ENCODE measurements at places on chromosomes 13 and 19.

- DNase-seq = no peak
These were observed 1.9 kb downstream of the GPR18 start for GRCh38 chr13:99256283-99256682.

DNA sequence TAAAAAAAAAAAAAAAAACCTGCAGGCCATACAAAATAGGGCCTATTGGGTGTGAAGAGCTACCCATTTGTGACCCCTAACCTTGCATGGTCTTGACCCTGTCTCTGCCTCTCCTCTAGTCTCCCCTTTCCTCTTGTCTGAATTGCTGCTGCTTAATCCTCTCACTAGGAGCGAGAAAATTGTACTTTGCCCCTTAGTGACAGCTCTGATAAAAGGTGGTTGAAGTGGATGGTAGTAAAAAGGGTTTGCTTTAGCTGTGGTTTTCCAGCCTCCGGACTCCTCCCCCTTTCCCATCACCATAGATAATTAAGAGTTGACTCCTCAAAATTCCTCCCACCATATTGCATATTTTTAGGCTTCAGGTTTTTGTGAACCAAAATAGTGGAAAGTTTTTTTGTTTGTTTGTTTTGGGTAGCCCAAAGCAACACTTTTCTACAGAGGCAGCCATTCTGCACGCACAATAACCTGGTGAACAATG lies 23.5 kb downstream of the ACTN4 start:
- DNase-seq = peak; percentile 74

DNA sequence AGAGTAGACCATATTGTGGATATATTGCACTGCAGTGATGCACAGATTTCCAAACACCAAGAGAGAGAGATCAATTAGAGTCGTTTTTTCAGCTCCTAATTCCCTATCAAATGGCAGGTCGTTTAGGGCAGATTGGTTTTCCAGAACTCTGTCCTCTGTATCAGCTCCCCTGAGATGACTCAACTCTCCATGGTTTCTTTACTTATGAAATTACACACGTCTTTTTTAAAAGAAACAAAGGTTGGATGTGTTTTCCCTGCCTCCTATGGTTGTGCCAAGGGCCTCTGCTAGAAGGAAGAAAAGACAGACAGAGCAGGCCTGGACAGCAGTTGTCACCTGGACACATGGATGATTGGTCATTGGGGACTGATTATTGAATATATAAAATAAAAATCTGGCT lies 478.1 kb upstream of the NBEA start:
- no peak for DNase-seq

DNA sequence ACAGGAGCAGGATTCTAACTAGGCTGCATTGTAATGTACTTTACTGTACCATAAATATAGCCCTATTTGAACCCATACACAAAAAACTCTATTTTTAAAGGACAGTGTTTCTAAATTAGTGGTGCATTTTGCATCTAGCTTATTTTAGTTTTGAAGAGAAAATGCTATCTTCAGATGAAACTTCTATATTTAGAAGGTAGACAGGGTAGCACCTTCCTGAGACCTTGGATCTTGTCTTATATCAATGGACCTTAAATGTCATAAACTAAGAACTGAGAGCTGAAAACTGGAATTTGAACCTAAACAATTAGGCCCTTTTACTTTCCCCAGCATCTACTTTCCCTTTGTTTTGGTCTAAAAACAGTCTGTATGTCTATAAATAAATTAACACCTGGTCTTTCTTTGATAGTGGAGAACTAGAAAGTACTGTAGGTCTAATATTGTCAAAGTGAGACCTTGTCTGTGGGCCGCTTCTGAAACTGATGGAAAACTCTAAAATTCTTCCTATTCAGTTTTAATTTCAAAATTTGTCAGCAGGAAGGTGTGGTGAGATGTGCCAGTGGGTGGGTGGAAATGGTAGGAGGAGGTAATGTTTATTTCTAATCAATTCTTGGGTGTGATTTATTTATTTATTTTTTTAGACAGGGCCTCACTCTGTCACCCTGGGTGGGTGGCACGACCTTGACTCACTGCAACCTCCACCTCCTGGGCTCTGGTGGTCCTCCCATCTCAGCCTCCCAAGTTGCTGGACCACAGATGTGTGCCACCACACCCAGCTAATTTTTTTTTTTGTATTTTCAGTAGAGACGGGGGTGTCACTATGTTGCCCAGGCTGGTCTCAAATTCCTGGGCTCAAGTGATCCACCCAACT lies 10.1 kb downstream of the COG3 start:
- DNase-seq = no peak

DNA sequence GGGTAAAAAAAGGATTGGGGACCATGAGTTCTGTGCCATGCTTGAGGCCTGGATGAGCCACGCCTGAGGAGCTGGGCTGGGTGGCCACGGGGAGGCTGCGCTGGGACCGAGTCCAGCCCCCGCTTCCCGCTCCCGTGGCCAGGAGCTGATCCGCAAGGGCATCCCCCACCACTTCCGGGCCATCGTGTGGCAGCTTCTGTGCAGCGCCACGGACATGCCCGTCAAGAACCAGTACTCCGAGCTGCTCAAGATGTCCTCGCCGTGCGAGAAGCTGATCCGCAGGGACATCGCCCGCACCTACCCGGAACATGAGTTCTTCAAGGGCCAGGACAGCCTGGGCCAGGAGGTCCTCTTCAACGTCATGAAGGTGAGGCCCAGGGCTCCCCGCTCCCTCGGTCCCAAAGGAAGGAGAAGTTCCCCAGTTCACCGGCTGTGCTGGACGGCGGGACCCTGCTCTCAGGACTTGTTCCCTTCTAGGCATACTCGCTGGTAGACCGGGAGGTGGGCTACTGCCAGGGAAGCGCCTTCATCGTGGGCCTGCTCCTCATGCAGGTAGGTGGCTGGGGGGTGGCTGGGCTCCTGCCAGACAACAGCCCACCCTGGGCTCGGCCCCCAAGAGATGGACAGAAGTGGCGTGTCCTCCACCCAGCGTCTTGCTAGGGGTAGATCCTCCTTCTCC lies 18.9 kb downstream of the EVI5L start:
- DNase-seq = no peak

- no peak for DNase-seq
These were observed 656 bp upstream of the ZNF324 start for GRCh38 chr19:58466089-58466759.

DNA sequence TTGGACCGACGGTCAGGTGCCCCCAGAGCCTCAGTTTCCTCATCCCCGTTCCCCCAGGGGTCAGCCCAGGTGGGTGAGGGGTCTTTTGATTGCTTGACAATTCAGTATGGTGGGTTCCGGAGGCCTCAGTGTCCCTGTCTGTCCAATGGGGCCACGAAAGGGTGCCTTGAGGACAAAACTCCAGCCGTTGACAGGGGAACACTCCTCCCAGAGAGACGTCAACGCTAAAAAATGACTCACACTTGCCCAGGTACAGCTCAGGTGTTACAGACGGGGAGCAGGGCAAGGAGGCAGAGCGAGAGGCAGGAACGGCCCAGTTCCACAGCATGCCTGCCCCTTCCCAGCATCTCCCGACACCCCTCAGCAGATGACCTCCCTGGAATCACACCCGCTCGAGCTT lies 1.8 kb downstream of the TNFAIP8L1 start:
- no peak for DNase-seq

DNA sequence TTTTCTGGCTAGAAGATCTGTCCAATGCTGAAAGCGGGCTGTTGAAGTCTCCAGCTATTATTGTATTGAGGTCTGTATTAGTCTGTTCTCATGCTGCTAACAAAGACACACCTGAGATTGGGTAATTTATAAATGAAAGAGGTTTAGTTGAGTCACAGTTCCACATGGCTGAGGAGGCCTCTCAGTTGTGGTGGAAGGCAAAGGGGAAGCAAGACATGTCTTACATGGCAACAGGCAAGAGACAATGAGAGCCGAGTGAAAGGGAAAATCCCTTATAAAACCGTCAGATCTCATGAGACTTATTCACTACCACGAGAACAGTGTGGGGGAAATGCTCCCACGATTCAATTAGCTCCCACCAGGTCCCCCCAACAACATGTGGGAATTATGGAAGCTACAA lies 980.4 kb downstream of the SLITRK5 start:
- no peak for DNase-seq

GRCh38 chr19:27779954-27780353 lies 1433.0 kb downstream of the UQCRFS1 start:
- no peak for DNase-seq

DNA sequence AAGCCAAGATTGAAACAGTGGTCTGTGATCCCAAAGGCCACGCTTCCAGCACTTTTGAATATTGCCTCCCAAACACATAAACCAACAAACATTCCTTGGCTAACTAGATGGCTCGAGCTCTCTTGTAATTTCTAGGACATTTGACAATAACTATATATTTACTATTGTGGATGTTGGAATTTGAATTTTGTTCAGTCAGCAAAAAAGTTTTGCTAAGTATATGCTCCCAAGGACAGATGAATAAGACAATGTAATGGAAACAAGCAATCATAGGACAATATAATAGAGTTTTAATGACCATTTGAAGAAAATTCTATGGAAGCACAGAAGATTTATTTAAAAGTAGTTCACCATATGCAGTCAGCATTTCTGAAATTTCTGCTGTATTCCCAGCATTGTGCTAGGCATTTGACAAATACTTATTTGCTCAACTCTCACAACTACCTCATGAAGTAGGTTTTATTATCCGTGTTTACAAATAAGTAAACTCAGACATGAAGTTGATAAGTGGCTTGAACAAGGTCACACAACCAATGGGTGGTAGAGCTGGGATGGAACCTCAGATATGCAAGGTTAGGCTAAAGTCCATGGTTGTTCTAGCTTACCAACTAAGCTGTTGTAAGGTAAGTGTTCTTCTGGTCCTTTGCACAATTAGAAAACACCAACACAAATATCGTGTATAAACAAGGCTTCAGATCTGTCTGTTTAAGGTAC lies 205.1 kb downstream of the NUFIP1 start:
- DNase-seq = no peak

DNA sequence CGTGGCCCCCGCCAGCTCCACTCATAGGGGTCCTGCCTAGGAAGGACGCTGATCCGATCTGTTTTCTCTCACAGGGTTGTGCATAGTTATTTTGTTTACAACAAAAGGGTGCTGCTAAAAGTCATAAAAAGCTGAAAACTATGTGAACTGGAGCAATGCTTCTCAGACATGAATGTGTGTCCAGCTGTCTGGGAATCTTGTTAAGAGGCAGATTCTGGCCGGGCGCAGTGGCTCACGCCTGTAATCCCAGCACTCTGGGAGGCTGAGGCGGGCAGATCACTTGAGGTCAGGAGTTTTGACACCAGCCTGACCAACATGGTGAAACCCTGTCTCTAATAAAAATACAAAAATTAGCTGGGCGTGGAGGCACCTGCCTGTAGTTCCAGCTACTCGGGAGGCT lies 8.6 kb downstream of the LRRC4B start:
- no peak for DNase-seq

DNA sequence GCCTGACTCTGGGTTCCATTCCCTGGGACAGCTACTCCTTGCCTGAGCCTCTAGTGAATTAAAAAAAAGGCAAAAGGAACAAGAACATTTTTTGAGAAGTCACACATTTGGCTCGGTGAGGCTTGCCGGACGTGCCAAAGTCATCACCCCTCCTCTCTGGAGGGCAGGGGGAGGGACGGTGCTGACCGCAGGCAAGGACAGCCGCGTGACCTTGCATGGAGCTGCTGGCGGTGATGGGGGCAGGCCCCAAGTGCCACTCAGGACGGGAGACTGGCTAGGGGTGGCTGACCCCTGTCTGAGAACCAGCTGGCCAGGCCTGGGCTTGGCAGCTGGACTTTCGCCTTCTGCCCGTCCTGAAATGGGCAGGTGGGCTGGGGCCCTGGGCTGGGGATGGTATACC lies 26.4 kb downstream of the MAP2K2 start:
- no peak for DNase-seq

- no peak for DNase-seq
These were observed 16.6 kb upstream of the TRIM13 start for GRCh38 chr13:49980266-49980665.

GRCh38 chr13:40109351-40109844 lies 453.9 kb downstream of the COG6 start:
- DNase-seq = no peak

DNA sequence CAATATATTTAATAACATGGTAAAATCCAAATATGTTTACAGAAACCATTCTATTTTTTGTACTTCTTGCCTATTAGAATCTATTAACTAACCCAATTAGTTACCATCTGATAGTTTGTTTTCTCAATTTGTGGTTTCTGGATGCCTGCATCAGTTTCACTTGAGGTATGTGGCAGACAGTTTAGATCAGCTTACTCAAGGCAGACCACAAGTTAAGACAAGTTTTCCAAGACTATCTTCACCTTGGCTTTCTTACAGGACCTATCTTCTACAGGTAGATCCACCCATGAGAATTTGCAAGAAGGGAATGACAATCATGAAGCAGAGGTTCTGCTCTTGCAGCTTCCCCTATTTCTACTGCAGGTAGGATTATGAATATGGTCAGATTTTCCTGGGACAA lies 458.6 kb downstream of the DACH1 start:
- no peak for DNase-seq

DNA sequence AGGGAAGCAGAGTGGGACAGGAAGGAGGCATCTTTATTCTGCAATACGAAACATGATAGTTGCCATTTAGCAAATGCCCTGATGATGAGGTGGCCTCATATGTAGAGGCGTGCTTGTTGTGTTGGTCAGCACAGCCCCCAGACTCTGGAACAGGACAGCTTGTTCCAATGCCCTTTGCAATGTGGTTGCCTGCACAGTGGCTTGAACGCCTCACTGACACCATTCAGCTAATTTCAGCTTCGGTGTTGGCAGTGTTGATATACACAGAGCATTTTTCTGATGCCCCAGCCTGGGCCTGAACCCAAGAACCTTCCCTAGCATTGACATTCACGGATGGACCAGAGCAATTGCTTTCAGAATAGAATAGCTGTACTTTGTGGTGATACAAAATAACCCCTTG lies 133.3 kb downstream of the HS6ST3 start:
- DNase-seq = no peak

DNA sequence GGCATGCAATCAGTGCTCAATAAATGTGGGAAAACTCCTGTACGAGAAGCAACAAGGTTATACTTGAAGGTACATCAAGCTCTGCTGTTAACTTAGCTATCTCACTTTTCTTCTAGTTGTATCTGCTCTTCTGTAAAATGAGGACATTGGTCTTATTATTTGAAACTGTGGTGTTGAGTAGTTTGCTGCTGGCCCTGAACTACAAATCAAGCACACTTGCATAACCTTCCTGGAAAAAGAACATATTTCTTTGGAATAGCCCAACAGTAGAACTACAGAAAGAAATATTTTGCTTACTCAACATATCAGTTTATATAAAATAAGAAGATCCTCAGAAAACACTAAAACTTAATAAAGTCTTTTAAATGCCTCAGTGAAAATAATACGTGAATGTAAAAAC lies 203.0 kb downstream of the KCTD12 start:
- no peak for DNase-seq

DNA sequence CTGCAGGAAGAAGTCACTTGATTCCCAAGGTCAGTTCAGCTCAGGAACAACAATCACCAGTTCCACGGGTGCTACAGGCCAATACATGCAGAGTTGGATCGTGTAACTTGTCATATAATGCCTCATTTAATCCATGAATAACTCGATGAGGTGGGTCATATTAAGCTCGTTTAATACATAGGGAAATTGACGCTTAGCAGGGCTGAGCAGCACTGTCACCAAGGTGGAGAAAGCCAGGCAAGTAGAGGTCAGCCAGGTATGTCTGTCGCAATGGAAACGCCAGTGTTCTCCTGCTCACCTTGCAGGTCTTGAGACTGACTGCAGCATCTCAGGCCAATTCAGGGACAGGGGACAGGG lies 52.3 kb downstream of the CCDC70 start:
- DNase-seq = no peak

GRCh38 chr19:38547421-38547820 lies 70.3 kb downstream of the MAP4K1 start:
- DNase-seq = no peak

GRCh38 chr19:48705431-48705830 lies 9.7 kb downstream of the FUT2 start:
- no peak for DNase-seq

Data from Caco-2 (cell line).